ENCODE measurements at places on chromosomes 4 and X.

- no peak for DNase-seq
These were observed 328.8 kb downstream of the ZNF674 start for GRCh38 chrX:46216406-46216805.

GRCh38 chr4:28093071-28093470 lies 1232.4 kb downstream of the STIM2 start:
- no peak for DNase-seq

- DNase-seq, result no peak
These were observed 1.1 kb upstream of the SEL1L3 start for GRCh38 chr4:25863831-25864418.

DNA sequence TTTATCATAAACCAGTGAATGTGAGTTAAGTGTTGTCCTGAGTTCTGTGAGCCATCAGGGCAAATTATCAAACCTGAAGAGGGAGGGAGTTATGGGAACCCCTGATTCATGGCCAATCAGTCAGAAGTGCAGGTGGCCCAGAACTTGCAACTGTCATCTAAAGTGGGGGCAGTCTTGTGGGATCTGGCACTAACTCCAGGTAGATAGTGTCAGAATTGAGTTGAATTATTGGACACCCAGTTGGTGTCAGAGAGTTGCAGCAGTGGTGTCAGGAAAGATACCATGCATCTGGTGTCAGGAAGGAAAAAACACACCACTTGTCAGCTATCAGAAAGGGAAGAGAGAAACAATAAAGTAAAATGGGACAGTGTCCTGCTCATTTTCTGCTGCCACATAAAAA lies 8.4 kb downstream of the CORIN start:
- DNase-seq, result no peak

DNA sequence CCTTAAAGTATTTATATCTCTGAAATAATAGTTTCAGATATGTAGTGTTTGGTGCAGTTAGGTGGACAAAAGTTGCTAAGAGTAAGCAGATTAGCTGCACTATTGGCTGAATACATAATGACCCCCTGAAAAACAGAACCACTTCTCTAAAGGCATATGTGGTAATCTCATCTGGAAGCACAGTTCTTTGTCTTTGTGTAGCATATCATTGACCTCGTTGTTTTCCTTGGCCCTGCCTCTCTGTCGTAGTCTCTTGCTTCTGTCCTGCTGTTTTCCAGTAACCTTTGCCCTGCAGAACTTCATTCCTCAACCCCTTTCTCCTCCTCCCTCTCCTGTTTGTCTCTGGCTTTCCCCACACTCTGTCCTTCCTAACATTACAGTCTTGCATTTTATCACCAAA lies 41.4 kb downstream of the JADE3 start:
- DNase-seq, result no peak
